Endodermal cell (in vitro differentiated cells): ENCODE measurements at places on chromosomes 4 and X.

DNA sequence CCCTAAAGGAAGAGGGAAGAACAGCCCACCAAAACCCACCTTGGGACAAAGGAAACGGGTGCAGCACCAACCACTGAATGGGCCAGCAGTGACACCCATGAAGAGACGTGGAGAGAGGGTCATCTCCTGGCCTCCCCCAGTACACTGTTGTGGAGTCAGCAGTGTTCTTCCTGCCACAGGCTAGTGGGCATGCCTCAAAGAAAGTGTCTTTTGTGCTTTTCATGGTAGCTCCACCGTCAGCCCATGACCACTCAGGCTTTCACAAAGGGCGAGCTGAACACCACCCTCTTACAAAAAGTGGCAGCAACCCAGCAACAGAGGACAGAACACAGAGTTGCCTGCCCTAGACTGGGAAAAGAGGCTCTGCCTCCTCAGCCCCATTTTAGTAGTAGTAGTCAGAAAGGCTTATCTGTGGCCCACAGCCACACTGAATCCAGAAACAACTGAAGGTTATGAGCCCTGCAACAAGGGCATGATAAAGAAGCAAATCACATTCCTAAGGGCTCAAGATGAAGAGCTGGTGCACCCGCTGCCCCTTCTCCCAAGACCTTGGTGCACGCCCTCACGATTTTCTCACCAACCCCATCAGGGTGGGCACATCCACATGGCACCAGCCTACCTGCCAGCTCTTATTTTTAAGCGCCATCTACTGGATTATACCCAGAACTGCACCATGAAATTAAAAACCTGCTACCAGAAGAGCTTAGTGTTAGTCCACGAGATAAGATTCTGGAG lies 53.1 kb downstream of the RAB28 start:
- peak; percentile 48 for DNase-seq

DNA sequence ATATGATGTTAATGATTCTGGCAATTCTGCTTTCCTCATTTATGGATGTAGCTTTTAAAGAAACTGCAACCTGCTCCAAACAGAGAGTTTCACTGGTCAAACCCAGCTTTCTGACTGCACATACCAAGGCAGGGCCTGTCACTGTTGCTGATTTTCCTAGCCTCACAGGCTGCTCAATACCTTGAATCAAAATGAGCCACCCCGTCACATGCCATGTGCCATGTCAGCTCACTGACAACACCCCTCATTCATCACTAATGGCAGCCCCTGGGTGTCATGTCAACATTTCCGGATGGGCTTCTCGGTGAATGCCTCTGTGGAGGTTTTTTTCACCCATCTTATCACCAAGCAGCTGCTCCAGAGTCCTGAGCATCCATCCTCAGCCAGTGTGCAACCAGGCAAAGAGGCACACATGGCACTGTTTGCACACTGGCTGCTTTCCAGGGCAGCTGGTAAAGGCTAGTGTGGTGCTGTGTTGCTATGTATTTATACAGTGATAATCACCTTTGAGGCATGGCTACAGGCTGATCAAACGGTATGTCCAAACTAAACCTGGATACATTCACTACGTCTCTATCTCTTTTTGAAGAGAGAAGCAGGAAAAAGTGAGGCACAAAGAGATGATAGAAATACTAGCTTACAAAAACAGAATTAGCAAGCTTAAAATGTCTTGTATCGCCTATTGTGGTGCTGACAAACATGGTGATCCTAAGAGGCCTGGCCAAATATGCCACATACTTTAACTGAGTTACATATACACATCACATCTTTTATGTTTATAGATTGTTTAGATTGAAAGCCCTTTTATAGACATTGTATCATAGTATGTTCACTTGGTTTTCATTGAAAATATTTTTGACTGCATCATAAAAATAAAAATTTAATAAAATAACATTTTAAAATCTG lies 94.6 kb upstream of the INPP4B start:
- DNase-seq, result no peak

- no peak for DNase-seq
Measured at GRCh38 chr4:143396695-143397094, 60.0 kb downstream of the GAB1 start.

GRCh38 chrX:150143721-150144440 lies 205.6 kb upstream of the EOLA2 start:
- DNase-seq, result no peak

GRCh38 chr4:122588453-122589238 lies 32.2 kb downstream of the IL21 start:
- DNase-seq, result no peak

GRCh38 chrX:119495734-119496726 lies 27.8 kb downstream of the SLC25A5 start:
- no peak for DNase-seq

DNA sequence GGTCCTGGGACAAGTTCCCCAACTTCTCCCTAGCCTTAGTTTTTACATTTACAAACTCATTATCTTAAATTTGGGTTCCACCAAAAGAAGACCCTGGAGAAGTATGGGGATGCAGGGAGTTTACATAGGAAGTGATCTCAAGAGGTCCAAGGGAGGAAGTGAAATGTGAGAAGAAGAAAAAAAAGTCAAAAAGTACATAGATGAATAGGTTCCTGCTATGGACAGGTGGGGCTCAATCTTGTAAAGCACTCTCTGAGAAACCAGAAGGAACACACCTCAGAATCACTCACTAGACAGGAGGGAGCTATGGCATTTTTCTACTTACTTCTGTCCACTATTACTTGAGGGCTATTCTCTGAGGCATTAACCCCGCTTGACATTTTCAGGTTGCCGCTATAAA lies 56.6 kb downstream of the ARHGAP6 start:
- DNase-seq, result no peak

- no peak for DNase-seq
Measured at GRCh38 chr4:153780876-153781275, 8.0 kb downstream of the SFRP2 start.

- DNase-seq, result no peak
Measured at GRCh38 chr4:122052677-122053076, 99.5 kb upstream of the BLTP1 start.

DNA sequence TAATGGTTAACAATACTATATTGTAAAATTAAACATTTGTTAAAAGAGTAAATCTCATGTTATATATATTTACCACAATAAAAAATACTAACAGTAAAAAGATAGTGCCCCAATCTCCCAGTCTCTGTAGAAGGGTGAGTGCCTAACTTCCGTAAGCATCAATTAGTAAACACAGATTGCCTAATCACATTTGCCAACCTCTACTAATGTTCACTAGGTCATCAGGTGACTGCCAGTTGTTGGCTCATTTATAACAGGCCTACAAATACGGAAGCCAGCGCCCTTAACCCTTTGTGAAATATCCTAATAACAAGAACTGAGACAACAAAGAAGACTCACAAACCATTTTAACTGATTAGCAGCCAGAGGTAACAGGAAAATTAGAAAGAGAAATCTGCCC lies 345.1 kb downstream of the INPP4B start:
- DNase-seq, result no peak

GRCh38 chr4:147597561-147597960 lies 19.6 kb upstream of the TMEM184C start:
- no peak for DNase-seq

DNA sequence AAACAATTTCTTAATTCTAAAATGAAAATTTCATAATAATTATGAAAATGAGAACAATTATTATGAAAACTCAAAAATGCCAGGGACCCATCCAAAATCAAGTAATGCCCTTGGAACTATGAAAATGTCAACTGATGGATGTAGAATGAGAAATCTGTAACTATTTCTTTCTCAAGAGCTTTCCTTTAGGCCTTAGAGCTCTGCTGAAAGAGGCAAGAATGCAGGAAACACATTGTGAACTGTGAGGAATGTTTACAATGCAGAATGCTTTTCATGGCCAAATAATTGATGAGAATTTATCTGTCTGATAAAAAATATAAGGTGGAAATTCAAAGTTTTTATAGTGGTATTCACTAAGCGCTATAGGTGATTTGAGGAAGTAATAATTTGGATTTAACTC lies 207.1 kb upstream of the PCDH18 start:
- DNase-seq, result no peak

GRCh38 chrX:52425775-52426174 lies 57.0 kb downstream of the XAGE2 start:
- no peak for DNase-seq

- DNase-seq, result no peak
Measured at GRCh38 chr4:81060587-81061343, 30.3 kb downstream of the BMP3 start.

GRCh38 chrX:22959204-22959920 lies 40.4 kb upstream of the DDX53 start:
- no peak for DNase-seq

DNA sequence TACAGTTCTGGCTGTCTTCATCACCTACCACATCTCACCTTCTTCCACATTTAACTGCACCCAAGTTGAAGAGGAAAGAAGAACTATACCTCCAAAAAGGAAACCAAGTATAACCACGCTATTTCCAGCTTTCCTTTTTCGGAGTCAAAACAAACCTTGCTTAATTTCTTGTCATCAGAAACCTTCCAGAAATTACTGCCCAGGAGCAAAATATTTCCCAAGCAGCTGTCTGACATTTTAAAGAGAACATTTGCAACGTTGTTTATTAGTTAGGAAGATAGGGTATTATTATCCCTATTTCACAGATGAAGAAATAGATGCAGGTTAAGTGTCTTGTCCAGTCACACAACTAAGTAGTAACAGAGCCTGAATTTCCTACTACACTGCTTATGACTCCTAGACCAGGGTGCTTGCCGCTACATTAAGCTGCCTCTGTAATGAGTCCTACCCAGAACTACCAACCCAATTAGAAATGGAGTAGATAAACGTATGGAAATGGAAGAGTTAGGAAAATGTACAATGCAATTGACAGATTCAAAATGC lies 2.2 kb upstream of the ACSL4 start:
- no peak for DNase-seq

DNA sequence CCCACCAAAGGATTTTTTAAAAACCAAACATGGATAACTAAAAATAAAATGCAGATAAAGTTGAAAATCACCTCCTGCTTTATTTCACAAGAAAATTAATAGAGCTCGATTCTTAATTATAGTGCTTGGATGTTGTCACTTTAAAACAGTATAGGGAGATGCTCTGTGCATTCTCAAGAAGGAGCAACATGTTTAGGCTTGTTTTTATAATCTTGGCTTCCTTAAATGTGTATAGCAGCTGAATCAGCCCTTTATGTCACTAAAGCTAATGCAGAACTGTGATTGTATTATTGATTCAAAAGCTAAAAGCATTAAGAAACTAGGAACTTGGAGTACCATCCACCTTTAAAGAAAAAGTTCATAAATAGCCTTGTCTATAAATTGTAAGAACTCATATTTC lies 12.9 kb downstream of the UTP3 start:
- no peak for DNase-seq
